ENCODE measurements at places on chromosomes 3 and 15. TPM values are rescaled to one million over a fixed set of nuclear protein-coding genes. Genes with fewer than 3 reads are reported as not detected.

DNA sequence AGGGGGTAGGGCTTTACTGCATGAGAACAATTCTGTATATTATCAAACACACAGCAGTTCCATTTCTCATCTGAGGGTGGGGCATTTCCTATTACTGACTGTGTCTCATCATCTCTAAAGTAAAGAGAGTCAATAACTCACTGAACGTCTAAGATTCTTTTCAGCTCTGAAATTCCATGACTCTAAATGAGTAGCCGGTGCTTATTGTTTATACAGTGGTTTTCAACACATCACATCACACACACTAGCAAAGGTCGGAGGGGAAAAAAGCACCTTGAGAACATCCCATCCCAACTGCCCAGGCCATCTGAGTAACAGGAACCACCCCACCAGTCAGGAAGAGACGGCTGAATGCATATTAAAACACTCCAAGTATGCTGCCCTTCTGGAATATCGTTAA lies 196.0 kb downstream of the SUCLG2 start:
- DNase-seq, result no peak

- DNase-seq, result no peak
These were observed 104.3 kb upstream of the RNU6-1 start for GRCh38 chr15:67944010-67944641.

Gene IQCH
- total RNA-seq, result 6.1 TPM

DNA sequence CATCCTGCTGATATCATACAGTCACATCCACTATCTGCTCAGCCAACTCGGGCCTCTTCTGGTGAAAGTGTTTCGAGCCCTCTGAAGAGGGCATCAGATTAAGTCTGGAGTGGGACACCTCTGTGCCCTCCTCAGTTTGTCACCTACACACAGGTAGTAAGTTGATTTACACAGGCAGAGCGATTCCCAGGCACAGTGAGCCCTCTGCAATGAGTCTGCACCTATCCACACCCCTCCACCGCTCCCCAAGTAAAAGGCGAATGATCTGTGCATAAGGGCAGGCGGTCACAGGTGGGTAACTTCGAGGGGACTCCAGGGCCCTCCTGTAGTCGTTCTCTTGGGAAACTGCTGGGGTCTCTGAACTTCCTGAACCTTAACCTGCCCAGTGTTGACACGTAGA lies 152.0 kb downstream of the ATP10A start:
- DNase-seq, result no peak

Gene BCL2A1
- 0.39 TPM for total RNA-seq

DNA sequence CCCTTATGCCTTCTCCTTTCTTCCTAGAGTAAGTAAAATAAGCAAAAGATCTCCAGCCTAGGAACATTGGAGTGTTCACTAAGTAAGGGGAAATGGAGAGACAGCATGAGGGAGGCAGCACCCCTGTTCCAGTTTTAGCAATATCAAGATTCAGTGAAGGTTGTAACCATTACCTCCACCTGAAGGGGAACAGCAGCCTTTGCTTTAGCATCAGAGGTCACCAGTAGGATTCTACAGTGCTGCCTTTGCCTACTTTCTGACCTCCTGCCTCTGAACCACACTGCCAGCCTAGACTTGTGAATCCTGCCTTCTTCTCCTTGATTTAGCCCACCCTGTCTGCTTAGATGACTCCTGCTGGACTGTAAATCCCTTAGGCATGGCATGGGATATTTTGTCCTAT lies 104.7 kb downstream of the GAP43 start:
- no peak for DNase-seq

GRCh38 chr3:40921251-40921650 lies 278.1 kb upstream of the CTNNB1 start:
- DNase-seq, result no peak

Gene ABHD14A
- total RNA-seq, result 55.1 TPM

DNA sequence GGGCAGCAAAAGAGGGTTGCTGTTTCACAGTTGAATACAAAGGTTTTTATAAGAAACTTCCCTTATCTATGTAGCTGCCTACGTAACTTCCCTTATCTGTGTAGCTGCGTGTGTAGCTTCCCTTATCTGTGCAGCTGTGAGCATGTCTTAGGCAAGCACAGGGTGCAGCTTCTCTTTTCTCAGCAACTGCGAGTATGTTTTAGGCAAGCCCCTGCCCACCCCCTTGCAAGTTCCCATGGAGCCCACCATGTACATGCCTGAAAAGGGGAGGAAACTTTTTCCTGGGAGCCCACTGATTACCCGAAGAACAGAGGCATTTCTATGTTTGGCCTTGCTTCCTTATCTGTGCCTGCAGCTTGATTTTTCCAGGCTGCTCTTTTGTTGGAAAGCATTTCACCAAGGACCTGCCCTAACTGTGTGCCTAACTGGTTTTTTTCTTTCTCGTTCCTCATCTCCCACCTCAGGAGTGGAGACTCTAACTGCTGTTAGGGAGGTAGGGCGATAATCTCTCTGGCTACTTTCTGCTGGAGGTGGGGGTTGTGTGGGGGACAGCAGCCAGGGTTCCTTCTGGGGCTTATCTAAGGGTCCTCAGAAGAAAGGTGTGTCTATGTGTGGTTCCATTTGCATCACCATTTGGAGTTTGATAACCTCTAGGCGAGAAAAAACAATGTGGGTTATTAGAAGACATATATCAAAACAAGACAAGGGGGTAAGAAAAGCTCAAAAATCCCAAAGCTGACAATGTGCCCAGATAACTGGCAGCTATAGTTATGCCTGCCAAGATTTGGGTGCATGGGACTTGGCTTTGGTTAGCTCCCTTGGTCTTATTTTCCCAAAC lies 26.0 kb downstream of the SORD start:
- DNase-seq, result no peak

DNA sequence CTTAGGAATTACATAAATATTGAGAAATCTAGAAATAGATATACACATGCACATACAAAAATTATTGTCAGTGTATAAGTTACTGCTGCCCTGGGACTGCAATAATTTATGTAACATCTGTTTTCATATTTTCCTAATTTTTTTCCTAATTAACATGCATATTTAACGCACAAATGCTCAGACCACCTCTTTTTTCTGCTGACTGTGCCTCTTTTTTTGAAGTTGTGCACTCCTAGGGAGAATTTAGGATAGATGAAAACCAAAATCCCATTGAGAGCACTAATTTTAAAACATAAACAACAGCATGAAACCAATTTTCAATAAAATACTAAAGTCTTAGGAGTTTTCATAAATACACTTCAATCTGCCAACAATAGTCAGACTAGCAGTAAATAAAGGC lies 154.0 kb downstream of the TBC1D5 start:
- no peak for DNase-seq

Gene ZFAND6
- 102 TPM for total RNA-seq

GRCh38 chr15:86877171-86877631 lies 797.5 kb downstream of the AGBL1 start:
- DNase-seq, result no peak

- no peak for DNase-seq
These were observed 1.6 kb upstream of the NMD3 start for GRCh38 chr3:161219495-161219894.

Gene ANKRD34C
- 0.28 TPM for total RNA-seq

Gene RARRES1
- 2.6 TPM for total RNA-seq

GRCh38 chr3:149180057-149180573 lies 41.5 kb downstream of the CP start:
- DNase-seq, result peak; percentile 38

DNA sequence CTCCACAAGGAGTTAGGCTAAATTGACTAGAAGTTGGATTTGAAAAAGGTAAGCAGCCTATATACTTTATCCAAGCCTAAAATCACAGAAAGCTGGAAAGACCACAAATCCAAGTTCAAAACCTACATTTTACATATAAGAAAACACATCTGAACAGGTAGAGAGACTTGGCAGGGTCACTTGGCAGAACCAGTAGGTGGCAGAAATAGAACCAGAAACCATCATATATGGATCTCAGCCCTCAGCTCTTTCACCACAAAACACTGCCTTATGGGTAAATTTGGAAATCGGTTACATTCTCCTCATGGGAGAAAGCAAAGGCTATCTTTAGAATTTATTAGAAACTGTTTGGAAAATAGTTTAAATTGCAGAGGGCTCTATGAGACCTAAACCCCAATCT lies 44.2 kb downstream of the MKRN2 start:
- DNase-seq, result peak; percentile 23

DNA sequence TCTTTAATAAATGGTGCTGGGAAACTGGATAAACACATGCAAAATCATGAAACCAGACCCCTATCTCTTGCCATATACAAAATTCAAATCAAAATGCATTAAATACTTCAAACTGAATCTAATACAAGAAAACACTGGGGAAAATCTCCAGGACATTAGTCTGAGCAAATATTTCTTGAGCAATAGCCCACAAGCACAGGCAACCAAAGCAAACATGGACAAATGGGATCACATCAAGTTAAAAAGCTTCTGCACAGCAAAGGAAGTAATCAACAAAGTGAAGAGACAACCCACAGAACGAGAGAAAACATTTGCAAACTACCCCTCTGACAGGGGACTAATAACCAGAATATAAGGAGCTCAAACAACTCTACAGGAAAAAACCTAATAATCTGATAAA lies 6.3 kb downstream of the ANKRD28 start:
- DNase-seq, result no peak

GRCh38 chr3:63959146-63959545 lies 47.0 kb upstream of the SCAANT1 start:
- no peak for DNase-seq

GRCh38 chr3:25801786-25802185 lies 11.9 kb downstream of the OXSM start:
- no peak for DNase-seq

DNA sequence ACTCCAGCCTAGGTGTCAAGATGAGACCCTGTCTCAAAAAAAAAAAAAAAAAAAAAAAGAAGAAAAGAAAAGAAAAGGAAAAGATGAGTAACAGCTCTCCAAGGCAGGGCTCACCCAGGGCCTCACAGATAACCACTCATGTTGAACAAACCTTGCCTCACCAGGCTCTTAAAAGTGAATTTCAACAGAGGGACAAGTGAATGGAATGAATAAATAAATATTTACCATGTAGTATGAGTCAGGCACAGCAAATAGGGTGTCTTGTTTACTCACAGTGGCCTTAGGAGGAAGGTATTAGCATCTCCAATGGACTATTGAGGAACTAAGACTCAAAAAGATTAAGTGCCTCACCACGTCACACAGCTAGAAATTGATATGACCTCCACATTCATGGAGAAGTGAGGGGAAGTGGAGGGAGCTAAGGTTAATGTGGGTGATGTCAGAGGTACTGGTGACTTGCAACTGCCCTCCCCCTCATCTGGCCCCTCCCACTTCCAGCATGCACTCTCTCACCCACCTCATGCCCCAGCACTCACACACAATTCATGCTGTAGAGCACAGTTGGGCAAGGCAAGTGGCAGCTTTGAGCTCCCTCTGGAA lies 255.5 kb downstream of the UACA start:
- no peak for DNase-seq

- peak; percentile 59 for DNase-seq
These were observed 7.8 kb upstream of the RAD18 start for GRCh38 chr3:8970971-8971589.

Gene VPS39
- total RNA-seq, result 61.4 TPM

DNA sequence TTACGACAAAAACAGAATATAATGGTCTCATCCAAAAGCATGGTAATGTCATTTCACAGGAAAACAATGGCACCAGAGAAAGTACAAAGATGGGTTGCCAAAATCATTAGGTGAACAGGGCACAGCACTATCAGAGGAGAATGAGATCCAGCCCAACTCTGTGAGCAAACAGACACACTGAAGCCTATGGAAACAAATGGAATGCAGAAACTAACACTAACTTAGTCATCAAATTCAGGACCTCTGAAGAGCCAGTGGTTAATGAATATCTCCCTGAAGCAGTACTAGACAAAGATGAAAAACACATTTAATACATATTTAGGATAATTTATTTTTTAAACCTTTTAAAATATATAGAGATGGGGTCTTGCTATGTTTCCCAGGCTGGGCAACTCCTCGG lies 14.6 kb upstream of the RPS17 start:
- no peak for DNase-seq

- DNase-seq, result no peak
These were observed 25.4 kb downstream of the SEC61A1 start for GRCh38 chr3:128077665-128078064.

Gene PLA2G4D
- 0.06 TPM for total RNA-seq

Gene SEC61A1
- total RNA-seq, result 119 TPM

GRCh38 chr15:51132384-51133139 lies 37.9 kb upstream of the TNFAIP8L3 start:
- DNase-seq, result no peak

DNA sequence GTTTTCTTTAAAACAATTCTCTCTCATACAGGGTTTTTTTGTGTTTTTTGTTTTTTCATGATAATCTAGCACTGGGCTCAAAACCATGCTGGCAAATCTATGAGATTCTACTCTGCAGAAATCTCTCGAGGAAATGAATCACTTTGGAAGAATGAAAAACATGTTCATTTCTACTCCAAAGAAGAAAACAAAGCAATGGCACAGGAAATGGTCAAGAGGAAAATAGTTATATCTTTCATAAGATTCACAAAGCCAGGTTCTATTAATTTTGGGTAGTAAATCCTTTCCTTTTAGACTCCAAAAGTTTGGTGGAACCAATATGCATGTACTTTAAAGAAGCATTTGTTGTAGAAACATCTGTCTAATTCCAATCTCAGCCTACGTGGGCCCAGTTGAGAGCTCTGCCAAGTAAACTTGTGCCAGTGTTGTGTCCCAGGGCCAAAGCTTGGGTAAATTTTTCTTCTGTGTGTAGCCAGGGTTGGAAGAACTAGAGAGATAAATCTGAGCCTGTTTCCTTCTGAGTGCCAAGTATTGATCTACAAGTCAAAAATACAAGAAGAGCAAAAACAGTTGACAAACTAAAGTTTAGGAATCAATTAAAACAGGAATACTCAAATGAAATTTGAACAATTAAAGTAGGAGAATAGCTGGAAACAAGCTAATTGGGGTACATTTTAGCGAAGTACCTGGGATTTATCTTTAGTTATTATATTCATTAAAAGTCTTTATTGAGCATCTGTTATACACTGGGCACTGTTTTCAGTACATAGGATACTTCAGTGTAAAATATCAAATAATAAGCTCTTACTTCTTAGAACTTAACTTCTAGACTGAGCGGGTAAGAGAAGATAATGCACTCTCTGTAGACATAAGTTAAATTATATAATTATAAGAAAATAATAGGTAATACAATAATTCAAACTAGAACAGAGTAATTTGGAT lies 657.5 kb upstream of the NECTIN3 start:
- DNase-seq, result no peak

GRCh38 chr15:40857601-40858341 lies 13.9 kb downstream of the SPINT1 start:
- DNase-seq, result peak; percentile 81

All from spinal cord (tissue), 10 donors.